Activated naive CD8-positive, alpha-beta T cell treated with anti-CD3 and anti-CD28 coated beads, Interleukin-2, amount 50 U/mL, for 24 hours (primary cell): ENCODE measurements at places on chromosomes 4 and X.

DNA sequence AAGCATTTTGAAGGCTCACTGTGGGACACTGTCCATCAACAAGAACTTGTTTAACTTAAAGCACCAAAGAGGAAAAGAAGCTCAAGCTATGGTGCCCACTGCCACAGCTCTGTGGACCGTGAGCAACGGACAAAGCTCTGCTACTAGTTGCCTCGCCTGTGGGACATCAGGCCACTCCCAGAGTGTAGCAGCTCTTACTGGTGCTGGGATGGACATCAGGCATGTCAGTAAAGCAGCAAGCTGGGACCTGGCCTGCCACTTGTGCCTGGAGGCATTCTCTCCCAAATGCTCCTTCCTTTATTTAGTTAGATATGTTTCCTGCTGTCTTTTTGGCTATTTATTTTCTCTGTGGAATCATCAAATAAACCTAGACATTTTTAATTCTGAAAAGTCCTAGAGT lies 46.7 kb downstream of the TMEM154 start:
- DNase-seq: no peak

- no peak for DNase-seq
Measured at GRCh38 chr4:181536811-181537434, 706.3 kb upstream of the TENM3 start.

- no peak for DNase-seq
Measured at GRCh38 chr4:185247151-185247550, 37.8 kb downstream of the SNX25 start.

GRCh38 chrX:41441934-41442823 lies 5.0 kb upstream of the NYX start:
- peak; percentile 84 for DNase-seq

GRCh38 chr4:150149381-150149780 lies 71.1 kb downstream of the DCLK2 start:
- DNase-seq: no peak
